ENCODE measurements at places on chromosomes 7 and 10. TPM values are rescaled to one million over a fixed set of nuclear protein-coding genes. Genes with fewer than 3 reads are reported as not detected.

Gene C10orf143
- total RNA-seq = 6.4 TPM

- no peaks in the 10 kb centered on the region for H3K27me3 ChIP-seq
- DNase-seq = no peak
- peak overlapping the region; percentile 18 for H3K27ac ChIP-seq
- H3K36me3 ChIP-seq = no peaks in the 10 kb centered on the region
- H3K4me3 ChIP-seq = no peak overlapping the region
Observed at GRCh38 chr7:137151041-137151689, 192.4 kb downstream of the PTN start.

GRCh38 chr10:78461333-78461732 lies 427.7 kb downstream of the RPS24 start:
- no peak for DNase-seq
- H3K27me3 ChIP-seq = peaks cover 8% of the 10 kb centered on the region
- no peak overlapping the region for H3K27ac ChIP-seq
- no peaks in the 10 kb centered on the region for H3K36me3 ChIP-seq
- no peak overlapping the region for H3K4me3 ChIP-seq

- peaks cover 3% of the 10 kb centered on the region for H3K36me3 ChIP-seq
- H3K27ac ChIP-seq = no peak overlapping the region
- H3K4me3 ChIP-seq = peak overlapping the region; percentile 60
- DNase-seq = no peak
- H3K4me1 ChIP-seq = peaks cover 75% of the 10 kb centered on the region
- H3K27me3 ChIP-seq = no peaks in the 10 kb centered on the region
Observed at GRCh38 chr10:119505131-119505551, 37.4 kb downstream of the RGS10 start.

Gene USP6NL
- total RNA-seq = 3.9 TPM
